ENCODE measurements at places on chromosomes 11 and 22.

DNA sequence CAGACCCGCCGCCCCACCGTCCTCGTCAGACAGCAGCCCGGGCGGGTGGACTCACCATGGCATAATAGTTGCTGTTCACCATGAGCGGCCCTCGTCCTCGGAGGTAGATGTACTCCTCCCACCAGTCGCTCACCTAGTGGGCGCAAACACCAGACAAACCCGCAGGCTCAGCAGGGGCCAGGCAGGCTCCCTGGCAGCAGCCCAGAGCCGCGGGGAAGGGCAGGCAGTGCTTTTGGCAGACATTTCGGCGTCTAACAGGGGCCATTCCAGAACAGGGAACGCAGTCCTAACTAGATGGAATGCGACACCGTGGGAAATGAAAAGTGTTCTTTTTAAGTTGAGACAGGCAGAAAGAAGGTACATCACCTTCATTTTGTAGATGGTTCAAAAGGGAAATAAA is 44.9 kb downstream of the CPT1A start:
- DNase-seq, result no peak

GRCh38 chr11:74139151-74139918 is 31.5 kb downstream of the C2CD3 start:
- no peak for DNase-seq

DNA sequence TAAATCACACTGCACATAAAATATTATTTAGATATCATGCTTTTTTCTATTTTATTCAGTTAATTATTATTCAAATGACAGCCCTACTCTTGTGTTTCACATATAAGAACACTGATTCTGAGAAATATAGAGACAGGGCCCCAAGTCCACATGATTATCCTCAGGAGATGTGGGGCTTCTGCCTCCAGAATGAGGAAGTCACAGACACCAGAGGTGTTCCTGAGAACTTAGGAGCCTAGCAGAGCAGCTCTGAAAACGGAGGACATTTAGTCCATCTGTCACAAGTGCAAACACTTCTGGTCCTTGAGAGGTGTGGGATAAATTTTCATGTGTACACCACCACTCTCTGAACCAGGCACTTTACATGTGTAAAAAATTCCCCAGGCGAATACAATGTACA is 26.2 kb downstream of the TRIM66 start:
- no peak for DNase-seq

DNA sequence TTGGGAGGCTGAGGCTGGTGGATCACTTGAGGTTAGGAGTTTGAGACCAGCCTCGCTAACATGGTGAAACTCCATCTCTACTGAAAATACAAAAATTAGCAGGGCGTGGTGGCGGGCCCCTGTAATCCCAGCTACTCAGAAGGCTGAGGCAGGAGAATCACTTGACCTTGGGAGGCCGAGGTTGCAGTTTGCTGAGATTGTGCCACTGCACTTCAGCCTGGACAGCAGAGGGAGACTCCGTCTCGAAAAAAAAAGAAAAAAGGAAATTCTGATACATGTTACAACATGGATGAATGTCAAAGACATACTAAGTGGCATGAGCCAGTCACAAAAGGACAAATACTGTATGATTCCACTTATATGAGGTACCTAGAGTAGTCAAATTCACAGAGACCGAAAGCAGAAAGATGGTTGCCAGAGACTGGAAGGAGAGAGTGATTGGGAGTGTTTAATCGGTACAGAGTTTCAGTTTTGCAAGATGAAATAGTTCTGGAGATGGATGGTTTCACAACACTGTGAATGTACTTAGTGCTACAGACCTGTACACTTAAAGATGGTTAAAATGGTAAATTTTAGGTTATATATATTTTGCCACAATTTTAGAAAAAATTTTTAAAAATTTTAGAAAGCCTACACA is 92.3 kb downstream of the BLID start:
- no peak for DNase-seq

- DNase-seq, result no peak
These were observed 17.2 kb upstream of the RCN1 start for GRCh38 chr11:32073644-32074026.

GRCh38 chr11:69155302-69156234 is at the start of gene SMIM38:
TSS of gene SMIM38 (plus strand) at chr11:69155935. CDS start at chr11:69157847, 1,912 bp downstream.
- no peak for DNase-seq

GRCh38 chr11:78453140-78453935 is 35.7 kb upstream of the GAB2 start:
- DNase-seq, result no peak

GRCh38 chr22:47572443-47572842 is 810.0 kb downstream of the TBC1D22A start:
- no peak for DNase-seq

GRCh38 chr11:102610200-102610599 is 14.9 kb downstream of the MMP20 start:
- no peak for DNase-seq

- peak; percentile 23 for DNase-seq
These were observed 27.8 kb downstream of the LIMK2 start for GRCh38 chr22:31239771-31240370.

DNA sequence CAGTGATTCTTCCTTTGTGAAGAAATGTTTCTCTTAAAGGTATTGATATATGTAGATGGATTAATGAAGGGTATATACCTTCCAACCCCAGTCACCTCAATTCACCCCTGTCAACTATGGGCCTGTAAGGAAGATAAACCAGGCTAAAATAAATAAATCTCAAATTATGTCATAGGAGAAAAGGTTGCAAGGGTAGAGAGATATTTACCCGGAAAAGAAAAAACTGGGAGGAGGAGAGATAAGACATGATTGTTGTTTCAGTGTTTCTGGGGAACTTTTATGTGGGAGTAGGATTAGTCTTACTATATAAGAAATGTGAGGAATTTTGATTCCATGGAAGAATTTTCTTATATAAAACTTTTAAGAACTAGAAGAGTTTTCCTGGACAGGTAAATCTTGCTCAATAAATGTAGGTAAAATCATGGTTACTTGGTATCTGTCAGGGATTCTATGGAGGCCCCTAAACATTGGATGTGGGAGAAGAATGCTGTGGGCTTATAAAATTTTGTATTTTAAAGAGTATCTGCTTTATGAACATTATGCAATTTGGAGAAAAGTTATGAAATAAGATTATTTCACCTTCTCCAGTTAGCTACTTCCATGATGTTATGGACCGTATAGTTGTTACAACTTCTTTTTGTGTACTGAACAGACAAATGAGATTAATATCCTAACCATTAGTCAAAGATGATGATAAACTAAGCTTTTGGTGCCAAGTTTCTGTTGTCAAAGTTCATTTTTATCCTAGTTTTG is 6.4 kb downstream of the YAP1 start:
- no peak for DNase-seq

DNA sequence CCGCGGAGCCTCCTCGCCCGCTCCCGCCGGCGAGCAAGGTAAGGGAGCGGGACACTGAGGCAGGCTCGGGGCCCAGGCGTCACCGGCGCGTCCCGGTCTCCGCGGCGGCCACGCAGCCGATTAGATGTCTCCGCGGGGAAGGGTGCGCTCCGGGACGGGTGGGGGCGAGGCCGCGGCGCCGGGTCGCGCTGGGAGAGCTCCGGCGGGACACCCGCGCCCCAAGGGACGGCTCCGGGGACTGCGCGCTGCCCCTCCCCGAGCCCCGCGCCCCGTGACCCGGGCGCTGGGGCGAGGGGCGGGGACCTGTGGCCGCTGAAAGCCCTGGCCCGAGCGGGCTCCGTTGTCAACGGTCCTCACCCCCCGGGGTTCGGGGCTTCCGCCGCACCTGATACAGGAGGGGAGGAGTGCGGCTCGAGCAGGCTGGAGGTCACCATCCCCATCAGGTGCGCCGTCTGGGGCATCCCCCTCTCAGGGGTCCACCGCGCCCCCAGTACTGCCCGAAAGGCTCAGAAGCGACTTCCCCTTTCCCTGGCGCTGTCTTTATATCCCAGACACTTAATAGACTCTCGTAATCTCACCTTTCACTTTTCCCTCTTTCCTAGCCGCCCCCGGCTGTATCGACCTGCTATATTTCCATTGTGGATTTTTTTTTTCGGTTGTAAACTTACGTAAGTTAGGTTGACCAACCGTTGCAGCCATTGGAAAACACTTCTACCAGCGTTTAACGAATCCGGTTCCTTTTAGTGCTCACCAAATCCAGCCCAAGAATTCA is 573 bp downstream of the PPFIA1 start:
- peak; percentile 17 for DNase-seq

- peak; percentile 75 for DNase-seq
These were observed 5.0 kb upstream of the MRPL11 start for GRCh38 chr11:66443602-66444001.

DNA sequence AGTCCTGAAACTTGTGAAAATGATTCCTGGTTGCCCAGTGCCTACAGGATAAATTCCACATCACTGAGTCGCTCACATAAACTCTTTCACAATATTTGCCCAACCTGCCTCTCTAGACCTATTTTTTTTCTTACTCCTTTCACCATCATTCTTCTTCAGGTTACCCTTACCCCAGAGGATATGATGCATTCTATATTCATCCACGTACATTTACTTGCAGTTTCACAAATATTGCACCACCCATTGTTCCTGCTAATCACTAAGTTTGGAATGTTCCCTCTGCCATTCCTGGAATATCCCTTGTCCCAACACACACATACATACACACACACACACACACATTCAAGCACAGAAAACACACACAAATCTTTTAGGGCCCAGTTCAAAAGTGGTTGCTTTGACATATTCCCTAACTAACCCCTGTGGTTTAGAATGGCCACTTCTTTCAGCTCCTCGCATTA is 379.5 kb downstream of the ETS1 start:
- peak; percentile 82 for DNase-seq

DNA sequence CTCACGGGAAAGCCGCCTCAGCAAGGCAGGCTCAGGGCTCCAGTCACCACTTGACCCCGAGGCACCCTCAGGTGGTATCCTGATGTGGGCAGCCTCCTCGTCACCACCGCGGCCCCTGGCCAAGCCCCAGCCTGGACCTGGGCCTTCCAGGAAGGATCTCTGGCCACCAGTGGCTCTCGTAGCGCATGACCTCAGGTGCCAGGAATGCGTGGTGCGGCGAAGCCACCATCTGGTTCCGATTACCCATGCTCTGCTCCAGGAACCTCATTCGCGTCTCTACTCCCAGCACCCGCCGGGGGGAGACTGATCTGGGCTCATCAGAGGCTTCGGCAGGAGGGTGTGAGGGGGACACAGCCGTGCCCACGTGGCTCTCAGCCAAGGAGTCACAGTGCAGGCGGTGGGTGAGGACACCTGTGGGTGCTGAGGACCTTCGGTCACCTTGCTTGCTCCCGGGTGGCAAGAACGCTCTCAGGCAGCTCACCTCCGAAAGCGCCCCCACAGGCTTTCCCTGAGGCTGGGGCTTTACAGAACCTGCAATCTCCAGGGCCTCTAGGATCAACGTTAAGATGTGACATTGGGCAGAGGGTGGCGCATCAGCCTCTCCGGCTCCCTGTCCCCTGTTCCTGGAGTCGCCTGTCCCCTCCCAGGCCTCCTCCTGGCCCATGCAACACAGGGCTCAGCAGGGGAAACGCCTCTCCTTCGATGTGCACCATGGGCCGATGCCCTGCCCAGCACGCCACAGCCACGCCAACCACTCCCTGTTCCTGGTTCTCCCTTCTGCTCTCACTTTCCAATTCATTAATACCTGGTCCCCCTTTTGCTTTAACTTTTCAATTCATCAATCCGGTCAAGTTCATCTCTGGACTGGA is 39.0 kb downstream of the TBX1 start:
- peak; percentile 78 for DNase-seq

GRCh38 chr11:103609117-103610066 is 427.0 kb upstream of the DDI1 start:
- peak; percentile 81 for DNase-seq

- DNase-seq, result no peak
These were observed 562 bp downstream of the SHANK2 start for GRCh38 chr11:71251761-71252268.

DNA sequence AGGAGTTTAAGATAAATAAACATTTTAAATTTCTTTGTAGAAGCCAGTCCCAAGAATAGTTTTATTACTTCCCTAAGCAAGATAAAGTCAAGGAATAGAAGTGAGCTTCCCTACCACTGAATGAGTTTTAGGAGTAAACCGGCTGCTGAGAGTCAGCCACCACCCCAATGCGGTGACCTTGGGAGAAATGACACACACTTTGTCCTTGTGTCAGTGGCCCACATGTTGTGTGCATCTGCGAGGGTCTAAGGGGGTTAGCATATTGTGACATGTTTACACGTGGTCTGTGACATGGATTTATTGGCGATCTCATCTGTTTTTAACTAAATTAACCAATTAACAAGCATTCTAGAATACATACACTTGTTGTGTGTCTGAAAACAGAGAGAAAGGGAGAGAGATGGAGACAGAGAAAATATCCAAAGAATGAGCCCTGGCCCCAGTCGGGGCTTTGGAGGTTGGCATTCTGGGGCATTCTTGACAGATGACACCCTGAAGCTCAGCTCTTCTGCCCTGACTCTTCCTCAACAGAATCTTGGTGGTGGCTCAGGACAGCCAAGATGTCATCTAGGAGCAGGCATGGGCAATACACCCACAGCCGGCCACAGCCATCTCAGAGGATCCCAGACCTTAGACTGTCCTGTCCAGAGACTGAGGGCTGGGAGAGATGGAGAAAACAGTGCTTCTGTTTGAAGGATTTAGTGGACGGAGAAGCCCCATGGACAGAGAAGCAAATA is 29.7 kb upstream of the TMPRSS4 start:
- DNase-seq, result no peak

DNA sequence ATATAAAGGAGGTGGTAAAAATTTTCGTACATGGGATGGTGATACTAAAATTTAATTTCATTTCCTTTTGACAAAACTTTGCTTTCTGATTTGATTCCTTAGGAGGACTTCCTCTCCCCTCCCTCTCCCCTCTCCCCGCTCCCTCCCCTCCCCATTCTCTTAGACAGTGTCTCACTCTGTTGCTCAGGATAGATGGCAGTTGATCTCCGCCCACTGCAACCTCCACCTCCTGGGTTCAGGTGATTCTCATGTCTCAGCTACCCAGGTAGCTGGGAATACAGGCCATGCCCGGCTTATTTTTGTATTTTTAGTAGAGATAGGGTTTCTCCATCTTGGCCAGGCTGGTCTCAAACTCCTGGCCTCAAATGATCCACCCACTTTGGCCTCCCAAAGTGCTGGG is 15.9 kb downstream of the TRIM44 start:
- no peak for DNase-seq

Measured in AG04449 (cell line).